ENCODE measurements at places on chromosomes 1 and 21.

DNA sequence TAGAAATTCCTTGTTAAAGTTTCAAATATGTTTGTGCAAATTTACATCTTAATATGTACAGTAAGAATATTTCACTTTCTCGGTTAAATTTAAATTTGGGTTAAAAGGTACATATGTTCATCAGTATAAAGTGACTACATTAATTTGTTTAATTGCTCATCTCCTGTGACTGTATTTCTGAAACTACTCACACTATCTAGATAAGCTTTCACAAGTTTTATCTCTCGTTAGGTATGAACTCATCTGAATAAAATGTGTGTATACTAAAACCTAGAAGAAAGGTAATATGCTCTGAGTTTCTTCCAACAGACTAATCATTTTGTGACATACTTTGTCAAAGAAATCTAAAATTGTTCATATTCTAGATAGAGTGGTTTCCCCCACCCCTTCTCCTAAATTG, 150.7 kb downstream of the PATJ start:
- DNase-seq: no peak

DNA sequence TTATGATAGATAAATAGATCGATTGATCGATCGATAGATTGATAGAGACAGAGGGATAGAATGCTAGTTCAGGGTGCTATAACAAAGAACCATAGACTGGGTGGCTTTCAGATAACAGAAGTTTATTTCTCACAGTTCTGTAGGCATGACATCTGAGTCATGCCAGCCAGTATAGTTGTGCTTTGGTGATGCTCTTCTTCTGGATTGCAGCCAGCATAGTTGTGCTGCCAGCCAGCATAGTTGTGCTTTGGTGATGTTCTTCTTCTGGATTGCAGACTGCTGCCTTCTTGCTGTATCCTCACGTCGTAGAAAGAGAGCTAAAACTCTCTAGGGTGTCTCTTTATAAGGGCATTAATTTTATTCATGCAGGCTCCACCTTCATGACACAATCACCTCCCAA, 860.8 kb downstream of the BRINP3 start:
- no peak for DNase-seq

GRCh38 chr1:216910081-216910840, 187.0 kb upstream of the ESRRG start:
- DNase-seq: no peak

DNA sequence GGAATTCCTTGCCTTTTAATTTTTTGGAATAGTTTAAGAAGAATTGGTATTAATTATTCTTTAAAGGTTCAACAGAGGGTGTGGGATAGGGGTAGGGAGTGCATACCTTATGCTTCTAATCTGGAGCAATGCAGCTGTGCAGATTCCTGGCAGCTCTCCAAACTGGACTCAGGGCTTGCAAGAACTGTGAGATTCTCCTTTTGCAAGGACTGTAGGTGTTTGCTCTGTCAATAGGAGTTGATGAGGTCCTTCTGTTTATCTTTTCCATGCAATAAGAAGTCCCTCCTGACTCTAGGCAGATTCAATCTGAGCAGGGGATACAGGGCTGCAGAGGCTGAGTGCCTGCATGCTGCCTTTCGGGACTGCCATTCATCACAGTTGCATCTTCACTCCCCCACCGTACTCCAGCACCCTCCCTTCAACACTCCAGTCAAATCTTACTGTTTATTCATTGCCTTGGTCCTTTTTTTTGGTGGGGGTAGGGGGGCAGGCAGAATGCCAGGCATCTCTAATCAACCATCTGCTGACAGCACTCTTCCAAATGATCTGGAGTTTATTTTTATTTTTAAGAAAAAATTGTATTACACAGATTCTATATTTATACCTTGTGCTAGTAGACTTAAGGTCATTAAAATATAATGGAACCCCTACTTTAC, 122.3 kb downstream of the DISC1 start:
- no peak for DNase-seq

DNA sequence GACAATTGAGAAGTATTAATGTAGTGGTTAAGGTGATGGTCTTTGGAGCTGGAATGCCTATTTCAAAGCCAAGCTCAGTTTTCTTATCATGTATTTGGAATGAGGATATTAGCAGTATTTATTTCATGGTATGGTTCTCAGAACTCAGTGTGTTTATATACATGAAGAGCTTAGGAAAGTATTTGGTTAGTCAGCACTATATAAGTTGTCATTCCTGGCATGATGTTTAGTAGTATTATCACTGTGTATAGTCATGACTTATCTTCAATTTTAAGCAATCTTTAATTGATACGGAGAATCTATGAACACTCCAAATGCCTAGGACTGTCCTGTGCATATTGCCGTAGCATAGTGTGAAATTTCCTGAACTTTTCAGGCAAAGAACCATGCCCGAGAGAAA, 501.9 kb upstream of the USP24 start:
- no peak for DNase-seq

DNA sequence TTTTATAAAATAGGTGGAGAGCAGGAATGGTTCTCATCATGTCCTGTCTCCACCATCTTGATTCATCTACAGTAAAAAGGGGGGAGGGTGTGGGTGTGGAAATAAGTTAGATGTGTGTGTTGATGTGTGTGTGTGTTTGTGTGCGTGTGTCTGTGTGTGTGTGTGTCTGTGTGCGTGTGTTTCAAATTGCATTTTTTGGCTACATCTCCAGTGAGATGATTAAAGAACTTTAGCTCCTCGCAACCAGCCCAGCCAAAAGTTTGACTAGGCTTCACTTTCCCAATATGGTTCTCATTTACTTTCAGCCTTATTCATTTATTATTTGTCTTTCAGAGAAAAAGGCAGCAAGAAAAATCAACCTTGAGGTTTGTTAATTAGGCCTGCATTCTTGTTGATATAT, 14.7 kb upstream of the HAO2 start:
- DNase-seq: no peak

- DNase-seq: no peak
Observed at GRCh38 chr1:248155927-248156326, 11.0 kb downstream of the OR2M5 start.

DNA sequence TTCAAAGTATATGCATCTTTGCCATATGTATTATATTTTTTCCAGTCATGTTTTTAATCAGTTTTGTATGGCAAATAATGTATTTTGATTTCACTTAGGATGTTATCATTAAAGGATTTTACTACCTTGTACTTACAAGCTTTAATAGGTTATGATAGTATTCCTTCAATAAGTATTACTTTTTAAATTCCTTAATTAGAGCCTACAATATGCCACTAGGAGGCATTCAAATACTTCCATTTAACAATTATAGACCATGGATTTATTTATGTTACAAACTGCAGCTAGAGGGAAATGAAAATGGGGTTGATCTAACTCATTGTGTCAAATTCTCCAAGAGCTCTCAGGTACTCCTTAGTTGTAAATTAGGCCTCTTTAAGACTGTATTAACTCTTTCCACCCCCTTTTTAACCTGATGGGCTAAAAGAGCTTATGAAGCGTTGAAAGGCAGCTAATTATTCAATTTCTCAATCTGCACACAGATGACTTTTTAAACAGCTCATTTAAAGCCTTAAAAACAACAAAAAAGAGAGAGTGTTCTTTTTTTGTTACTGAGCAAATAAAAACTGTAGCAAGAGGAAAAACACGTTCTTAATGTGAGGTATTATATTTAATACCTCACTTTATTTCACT, 156.2 kb downstream of the DENND1B start:
- DNase-seq: no peak

DNA sequence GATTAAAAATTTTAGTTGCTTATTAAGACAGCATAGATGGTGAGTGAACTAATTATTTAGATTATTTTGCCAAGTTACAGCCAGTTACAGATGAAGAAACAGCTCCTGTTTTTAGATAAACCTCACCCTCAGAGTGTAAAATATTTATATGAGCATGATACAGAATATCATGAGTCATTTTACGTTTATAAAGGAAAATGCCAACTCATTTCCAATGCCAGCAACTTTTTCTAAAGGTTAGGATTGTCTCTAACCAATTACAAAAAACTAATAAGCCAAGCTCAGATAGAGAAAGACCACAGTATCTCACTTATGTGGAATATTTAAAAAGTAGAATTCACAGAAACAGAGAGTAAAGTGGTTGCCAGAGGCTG, 590.1 kb downstream of the LTN1 start:
- no peak for DNase-seq

GRCh38 chr1:229908689-229909088, 158.3 kb upstream of the GALNT2 start:
- DNase-seq: no peak

GRCh38 chr1:76951153-76951552, 83.9 kb downstream of the ST6GALNAC5 start:
- DNase-seq: no peak

DNA sequence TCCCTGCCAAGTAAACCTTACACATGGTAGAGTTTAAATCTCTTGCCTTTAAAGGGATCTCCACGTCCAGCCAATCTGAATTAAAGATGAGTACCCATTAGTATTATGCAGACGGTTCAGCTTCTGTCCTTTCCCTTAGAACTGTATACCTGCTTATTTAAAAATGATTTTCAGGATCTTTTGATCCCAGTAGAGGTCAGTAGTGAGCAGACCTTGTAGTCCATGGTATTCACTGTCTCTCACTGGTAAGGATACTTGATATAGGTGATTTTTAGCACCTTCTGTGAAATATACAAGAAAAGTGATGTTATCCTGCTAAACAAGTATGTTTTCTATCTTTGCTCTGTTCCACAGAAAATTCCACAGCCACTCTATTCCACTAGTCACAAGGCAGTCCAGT, 1211.6 kb upstream of the ADGRL4 start:
- no peak for DNase-seq

DNA sequence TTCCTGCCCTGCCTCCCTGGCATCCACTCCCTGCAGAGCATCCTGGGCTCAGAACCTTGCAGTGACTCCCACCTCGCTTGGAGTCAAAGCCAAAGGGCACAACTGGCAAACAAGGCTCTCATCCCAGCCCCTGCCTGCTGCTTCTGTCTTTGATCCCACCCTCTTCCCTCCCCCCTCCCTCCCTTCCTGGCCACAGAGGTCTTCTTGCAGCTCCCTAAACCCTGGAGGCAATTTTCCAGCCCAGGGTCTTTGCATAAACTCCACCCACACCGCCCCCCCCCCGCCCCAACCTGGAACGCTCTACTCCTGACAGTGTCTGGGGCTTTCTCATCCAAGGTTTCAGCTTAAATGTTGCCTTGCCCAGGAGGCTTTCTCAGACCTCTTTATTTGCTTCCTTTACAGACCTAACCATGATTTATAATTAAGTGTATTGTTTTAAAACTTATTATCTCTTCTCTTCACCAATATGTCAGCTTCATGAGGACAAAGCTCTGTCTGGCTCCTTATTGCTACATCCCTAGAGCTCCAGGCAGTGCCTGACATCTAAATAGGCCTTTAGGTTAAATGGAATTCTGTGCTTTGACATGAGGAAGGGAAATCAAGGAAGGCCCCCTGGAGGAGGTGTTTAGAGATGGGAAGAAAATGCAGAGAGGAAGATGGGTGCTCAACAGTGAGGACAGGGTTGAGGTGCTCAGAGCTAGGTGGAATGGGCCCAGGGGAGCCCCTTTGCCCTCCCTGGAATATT, 37.7 kb upstream of the PADI1 start:
- no peak for DNase-seq

DNA sequence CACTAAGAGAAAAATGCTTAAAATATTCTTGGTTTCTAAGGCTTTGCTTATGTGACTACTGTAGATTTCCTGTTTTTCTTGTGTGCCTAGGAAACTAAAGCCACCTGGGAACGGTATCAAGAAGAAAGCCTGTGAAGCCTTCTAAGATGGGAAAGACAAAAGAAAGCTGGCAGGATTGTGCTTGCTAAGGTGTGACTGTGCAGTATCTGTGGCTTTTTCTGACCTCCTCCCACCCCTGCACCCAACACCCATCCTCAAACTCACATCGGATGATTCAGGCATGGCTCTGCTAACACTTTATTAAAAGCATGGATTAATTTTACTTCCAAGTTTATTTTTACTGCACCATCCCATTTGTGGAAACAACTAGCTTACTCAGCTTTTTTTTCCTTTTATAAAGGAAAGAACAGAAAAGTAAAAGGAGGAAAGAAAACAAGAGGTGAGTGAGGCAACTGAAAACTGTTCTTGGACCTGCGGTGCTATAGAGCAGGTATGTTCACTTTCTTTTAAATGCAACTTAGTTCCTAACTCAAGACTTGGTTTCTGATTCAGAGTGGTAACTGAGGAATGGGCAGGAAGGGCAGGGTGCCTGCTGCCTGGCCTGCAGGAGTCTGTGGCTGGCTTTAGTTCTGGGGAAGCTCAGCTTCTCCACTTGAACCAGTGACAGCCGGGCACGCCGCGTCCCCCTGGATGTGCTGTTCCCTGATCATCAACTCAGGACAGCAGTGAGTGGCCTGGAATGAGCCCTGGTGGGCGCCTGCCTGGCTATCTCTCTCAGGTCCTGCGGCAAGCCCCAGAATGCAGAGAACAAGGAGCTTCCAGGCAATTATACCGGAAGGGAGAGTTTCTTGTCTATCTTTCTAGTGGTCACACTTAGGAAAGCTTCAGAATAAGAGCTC, at the start of gene GBP6:
GBP6 (plus strand) TSS at position 422 of the 899 bp plus-strand sequence. CDS start 4,493 bp downstream, outside the sequence.
- no peak for DNase-seq

DNA sequence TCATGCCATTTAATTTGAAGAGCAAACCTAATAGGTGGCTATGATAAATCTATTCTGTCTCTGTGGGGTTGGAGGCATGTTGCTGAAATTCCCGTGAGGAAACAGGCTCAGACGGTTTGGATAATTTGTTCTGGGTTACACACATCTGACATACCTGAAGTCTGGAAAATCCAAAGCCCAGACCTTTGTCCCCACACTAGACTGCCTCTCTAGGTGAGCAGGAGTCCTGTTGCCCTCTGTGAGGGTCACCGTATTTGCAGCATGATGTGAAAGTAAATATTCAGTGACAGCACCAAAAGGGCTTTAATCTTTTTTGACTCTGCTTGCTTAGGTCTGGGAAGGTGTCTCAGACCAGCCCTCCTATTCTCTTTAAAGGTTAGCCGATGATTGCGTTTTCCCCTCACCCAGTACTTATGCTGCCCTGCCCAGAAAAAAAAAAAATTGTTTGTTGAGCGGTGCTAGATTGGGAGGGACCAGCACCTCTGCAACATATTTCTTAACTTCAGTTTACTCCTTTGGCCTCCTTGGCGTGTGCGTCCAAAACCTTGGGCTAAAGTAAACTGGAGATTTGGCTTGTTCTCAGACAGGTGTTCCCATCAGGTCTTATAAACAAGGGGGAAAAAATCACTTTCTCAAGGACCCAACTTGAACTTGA, 67.0 kb downstream of the CACHD1 start:
- no peak for DNase-seq

- peak; percentile 71 for DNase-seq
Observed at GRCh38 chr1:193479187-193479586, 292.8 kb upstream of the B3GALT2 start.

GRCh38 chr1:93620841-93621210, 60.8 kb downstream of the BCAR3 start:
- DNase-seq: no peak

GRCh38 chr1:243354511-243355153, 98.8 kb downstream of the SDCCAG8 start:
- DNase-seq: no peak

- no peak for DNase-seq
Observed at GRCh38 chr1:179938752-179939151, 15.9 kb upstream of the CEP350 start.
